ENCODE measurements at places on chromosomes 3 and 15.
A peak's percentile ranks its signal among the peaks of the same experiment; 100 is the strongest.

GRCh38 chr15:80999623-81000036 lies 1.1 kb upstream of the TLNRD1 start:
- DNase-seq, result peak; percentile 68

DNA sequence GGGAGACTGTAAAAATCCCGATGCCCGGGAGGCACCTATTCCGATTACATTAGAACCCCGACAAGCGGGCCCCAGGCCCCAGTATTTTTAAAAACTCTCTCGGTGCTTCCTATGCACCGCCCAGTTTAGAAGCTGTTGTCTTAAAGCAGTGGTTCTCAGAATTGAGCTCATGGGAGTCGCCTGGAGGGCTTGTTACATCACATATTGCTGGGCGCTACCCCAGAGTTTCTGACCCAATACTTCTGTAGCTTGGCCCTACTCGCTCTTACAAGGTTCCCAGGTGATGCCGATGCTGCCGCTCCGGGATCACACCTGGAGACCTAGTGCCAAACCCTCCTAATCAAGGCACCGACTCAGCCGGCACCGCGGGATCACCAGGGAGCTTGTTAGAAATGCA lies 35.2 kb downstream of the CPN2 start:
- DNase-seq, result no peak

GRCh38 chr3:66419036-66419435 lies 81.8 kb downstream of the LRIG1 start:
- DNase-seq, result no peak

GRCh38 chr3:7447197-7447769 lies 586.4 kb downstream of the GRM7 start:
- no peak for DNase-seq

DNA sequence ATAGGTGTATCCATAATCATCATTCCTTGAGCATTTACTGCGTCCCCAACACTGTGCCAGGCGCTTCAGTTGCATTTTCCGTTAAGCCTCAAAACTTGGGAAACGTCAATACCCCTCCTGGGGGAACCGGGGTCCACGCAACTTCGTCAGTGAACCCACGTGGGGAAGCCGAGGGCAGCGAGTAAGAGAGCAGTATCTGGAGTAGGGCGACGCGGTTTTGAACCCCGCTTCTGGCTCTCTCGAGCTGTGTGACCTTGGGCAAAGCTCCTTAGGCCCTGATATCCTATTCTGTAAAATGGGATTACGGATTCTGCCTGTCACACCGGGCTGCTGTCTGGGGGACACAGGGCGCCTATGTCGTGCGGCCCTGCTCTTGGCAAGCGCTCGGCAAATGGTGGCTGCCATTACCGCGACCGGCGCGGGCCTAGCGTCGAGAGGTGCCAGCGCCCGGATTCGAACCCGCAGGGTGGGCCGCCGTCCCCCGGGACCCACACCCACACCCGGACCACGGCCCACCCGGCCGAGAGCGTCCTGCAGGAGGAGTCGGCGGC lies 590 bp downstream of the POLG start:
- no peak for DNase-seq

- DNase-seq, result peak; percentile 56
Measured at GRCh38 chr3:72418244-72418643, 430.0 kb downstream of the SHQ1 start.

GRCh38 chr3:158671821-158672214 lies 630 bp downstream of the LXN start:
- no peak for DNase-seq

GRCh38 chr3:14154895-14155440 lies 23.4 kb downstream of the XPC start:
- no peak for DNase-seq

DNA sequence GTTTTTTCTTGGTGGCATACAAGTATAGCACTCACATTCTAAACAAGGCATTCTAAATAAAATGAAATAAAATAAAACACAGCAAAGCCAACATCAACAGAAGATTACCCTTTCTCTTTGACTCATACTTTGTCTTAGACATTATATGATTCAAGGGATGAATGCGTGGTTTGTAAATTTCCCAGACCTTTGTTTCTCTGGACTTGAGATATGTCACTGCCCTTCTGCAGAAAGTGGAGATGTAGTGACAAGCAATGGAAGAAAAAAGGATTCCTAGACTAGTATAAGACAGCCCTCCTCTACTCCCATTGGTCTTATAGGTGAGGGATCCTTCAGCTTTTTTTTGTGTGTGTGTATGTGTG lies 22.4 kb downstream of the NANOGP8 start:
- DNase-seq, result no peak

GRCh38 chr3:134659391-134660045 lies 8.7 kb upstream of the KY start:
- no peak for DNase-seq

GRCh38 chr3:100269410-100270214 lies 8.8 kb downstream of the TBC1D23 start:
- no peak for DNase-seq

- DNase-seq, result no peak
Measured at GRCh38 chr3:29486917-29487316, 206.0 kb downstream of the RBMS3 start.

GRCh38 chr3:41339758-41340157 lies 140.5 kb downstream of the CTNNB1 start:
- DNase-seq, result no peak

DNA sequence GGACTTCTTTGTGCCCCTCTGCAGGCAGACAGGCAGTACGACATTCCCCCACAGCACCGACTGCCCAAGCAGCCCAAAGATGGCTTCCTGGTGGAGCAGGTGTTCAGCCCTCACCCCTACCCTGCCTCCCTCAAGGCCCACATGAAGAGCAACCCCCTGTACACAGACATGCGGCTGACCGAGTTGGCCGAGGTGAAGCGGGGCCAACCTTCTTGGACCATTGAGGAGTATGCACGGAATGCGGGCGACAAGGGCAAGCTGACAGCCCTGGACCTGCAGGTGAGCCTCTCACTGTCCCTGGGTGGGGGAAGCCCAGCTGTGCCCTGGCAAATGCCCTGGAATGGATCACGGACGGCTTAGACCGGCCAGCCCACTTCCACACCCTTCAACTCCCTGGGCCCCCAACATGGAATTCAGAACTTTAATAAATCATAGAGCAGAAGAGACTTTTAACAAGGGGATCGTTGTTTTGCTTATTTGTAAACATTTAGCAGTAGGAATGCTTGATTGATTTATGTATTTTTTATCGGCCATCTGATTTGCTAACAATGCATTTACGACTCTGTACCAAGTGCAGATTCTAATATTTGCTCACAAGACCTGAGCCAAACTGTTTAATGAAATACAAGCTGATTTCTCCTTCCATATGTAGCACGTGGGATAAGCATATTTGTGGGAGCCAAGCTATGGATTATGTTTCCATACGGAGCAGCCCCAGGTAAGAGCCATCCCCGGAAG lies 31.1 kb downstream of the MINAR1 start:
- DNase-seq, result no peak

GRCh38 chr15:69704700-69705099 lies 252.1 kb downstream of the RPLP1 start:
- DNase-seq, result no peak

DNA sequence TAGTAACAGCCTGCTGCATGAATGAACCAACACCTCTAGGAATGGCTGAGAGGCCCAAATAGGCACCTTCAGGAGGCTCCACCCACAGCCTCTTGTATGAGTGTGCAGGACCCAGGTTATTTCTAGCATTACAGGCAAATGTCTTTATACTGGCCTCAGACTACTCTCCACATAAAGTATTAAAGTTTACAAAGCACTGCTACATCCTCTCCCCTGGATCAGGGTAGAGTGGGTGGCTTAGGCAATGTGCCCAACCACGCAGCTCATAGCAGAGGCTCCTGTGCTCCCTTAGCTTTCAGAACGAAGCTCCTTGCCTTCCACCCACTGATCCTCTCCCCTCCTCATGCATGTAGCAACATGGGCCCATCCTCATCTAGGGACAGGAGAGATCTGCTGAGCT lies 16.3 kb downstream of the TMEM43 start:
- no peak for DNase-seq

DNA sequence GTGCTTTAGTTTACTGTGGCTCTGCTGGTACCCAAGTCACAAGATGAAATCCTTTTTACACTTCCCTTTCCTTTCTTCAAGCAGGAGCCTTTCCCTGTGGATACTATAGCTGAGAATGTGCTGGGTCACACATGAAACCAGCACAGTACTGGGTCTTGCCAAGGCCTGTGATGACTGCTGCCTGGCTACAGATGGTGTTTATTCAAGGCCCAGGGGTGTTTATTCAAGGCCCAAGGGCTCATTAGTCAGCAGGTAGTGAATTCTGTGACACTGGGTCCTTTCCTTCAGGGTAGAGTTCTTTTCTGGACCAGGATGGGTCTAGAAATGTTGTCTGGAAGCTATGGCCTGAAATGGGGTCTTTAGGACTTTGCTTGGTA lies 99.4 kb downstream of the SH3GL3 start:
- DNase-seq, result no peak

DNA sequence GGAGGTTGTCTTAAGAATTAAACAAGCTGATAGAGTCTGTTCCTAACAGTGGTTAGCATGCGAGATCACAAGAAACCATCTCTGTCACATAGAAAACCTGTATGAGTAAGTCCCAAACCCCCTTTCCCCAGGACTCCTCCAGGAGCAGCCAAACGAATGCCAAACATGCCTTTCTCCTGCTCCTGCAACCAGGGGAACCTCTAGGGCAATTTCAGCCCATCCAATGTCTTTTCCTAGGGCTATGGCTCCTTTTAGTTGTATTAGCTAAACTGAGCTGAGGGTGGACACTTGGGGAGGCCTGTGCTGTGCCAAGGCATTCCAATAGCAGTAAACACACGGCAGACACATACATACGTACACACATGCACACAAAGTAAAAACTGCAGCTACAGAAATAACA lies 36.5 kb upstream of the TIMP4 start:
- DNase-seq, result no peak

DNA sequence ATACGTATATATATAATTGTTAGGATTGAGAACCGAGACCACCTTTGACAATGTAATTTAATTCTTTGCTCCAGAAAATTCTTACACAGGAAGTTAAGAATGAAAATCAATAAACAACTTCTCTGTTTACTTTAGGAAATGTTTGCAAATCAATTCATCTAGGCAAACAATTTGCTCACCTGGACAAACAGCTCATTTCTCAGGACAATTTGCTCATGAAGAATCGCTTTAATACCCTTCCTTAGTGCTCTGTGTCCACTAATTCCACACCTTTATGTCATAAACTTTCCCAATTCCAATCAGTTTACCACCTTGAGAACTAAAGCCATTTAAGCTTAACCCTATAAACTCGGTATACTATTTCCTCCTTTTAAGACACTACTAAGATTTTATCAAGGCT lies 292.2 kb downstream of the BCHE start:
- DNase-seq, result no peak

DNA sequence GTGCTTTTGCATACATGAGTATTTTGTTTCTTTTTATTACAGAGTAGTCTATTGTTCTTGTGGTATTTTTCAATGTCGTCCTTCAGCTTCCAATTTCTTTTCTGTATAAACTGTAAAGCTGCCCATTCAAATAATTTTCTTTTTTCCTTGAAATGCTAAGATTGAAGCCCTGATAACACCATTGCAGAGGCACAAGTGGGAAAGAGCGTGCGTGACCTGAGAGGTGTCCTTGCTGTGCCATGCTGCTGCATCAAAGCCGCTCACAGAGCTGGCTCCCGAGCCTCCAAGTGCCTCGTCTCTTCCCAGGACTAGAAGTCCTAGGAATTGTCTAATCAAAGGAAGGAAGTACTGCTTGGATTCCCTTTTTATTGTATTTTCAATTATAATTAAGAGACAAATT lies 101.9 kb upstream of the PFN2 start:
- no peak for DNase-seq

GRCh38 chr3:1179146-1179545 lies 86.3 kb downstream of the CNTN6 start:
- no peak for DNase-seq

GRCh38 chr15:31316135-31316795 lies 10.4 kb upstream of the KLF13 start:
- no peak for DNase-seq

DNA sequence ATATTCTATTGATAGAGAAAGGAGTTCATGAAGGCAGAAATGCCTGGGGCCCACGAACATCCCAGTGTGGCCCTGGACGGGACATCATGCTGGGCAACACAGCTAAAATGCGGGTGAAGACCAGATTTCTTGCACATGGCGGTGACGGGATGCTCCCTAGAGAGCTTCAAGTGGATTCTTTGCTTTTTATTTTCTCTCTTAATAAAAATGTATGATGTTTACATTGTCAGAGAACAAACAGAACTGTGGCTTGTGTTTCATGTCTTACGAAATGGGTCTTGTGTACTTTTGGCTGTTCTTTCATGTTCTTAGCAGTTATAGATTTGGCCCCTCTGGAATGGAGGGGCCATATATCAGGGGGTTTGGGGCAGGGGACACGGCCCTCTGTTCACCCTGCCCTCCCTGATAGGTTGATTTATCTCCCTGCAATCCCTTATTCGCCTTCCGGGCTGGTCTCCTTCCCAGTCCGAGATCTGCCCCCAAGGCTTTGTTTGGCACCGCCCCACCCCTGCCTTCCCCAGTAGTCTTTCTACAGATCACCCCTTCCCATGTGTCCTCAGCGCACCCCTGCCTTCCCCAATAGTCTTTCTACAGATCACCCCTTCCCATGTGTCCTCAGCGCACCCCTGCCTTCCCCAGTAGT lies 68.7 kb upstream of the CGNL1 start:
- DNase-seq, result no peak

GRCh38 chr3:160129459-160130061 lies 95.7 kb upstream of the C3orf80 start:
- no peak for DNase-seq

DNA sequence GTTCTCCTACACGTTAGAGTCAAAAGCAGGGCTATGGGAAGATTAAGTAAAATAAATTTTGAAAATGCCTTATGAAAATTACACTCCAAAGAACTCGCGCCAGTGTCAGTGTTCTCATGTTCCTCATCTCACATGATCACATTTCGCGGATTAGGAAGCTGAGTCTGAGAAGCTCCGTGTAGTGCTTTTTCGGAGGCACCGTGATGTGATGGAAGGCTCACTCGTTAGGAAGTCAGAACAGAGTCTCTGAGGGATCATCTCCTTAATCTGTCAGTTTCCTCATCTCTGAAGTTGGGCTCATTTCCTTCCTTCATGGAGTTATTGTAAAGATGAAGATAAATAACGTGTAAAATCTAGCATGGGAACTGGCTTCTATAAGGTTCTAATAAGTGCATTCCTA lies 3.2 kb downstream of the ADIPOQ start:
- no peak for DNase-seq

- no peak for DNase-seq
Measured at GRCh38 chr3:23193831-23194230, 9.3 kb upstream of the UBE2E2 start.

- DNase-seq, result no peak
Measured at GRCh38 chr15:40103864-40104271, 4.8 kb downstream of the BMF start.

- DNase-seq, result no peak
Measured at GRCh38 chr3:34159613-34160420, 361.4 kb downstream of the PDCD6IP start.

DNA sequence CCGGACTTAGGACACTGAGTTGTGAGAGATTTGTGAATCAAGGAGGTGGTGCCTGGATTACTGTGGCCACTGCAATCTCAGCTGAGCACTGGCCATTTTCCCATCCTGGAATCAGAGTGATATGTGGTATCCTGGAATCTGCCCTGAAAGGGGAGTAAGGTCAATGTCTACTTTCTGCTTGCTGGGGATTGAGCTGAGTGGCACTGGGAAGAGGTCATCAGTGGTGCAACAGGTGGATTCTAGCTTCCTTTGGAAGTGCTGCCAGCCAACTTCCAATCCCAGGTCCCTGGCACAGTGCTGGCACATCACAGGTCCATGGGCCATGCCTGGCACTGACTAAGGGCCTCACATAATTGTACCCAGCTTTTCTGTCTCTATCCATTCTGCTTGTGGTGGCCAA lies 20.6 kb upstream of the TSEN2 start:
- DNase-seq, result no peak
